ENCODE measurements at places on chromosomes 12 and 14.

DNA sequence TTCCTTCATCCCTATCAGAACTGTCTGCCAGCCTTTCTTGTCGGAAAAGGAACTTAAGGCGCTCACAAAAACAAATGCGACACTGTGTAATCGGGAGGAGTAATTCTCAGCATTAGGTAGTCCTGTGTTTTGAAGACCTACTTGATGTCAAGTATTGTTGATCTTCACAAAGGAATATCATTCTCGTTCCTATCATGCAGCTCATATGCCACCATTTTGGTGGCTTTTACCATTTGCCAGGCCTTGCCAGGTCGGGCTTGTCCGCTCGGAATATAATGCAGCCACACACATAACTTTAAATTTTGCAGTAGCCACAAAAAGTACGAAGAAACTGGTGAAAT is 903 bp upstream of the PPP4R3A start:
- no peak for DNase-seq

DNA sequence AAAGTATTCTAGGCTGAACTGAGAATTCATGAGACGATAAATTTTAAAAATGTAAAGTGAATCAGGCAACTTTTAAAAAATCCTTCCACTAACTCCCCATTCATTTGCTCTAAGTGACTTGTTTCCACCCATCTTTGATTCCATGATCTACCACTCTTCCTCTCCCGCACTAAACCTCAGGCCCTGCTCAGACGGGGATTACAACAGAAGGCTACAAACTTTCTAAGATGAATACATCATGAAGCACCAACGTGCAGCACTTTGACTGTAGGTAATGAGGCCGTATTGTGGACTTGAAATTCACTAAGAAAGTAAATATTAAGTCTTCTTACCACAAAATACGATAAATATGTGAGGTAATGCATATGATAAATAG is 30.0 kb downstream of the TMEM132D start:
- DNase-seq = no peak

DNA sequence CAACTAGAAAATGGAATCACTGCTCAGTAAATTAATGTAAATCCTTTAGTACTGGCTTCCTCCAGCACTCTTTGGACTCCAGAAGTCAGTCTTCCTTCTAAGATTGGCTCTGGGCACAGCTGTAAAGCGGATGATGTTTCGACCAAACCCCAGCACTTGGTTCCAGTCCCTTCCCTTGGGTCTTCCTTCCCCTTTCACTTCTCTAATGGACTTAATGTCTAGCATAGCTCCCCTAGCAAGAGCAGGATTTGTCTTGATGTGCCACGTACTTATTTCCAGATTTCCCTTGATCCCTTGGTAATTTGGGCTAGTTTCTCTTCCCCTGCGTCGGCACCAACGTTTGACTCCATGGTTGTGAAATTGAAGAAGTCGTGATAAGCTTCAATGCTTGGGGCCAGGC is 28.3 kb downstream of the C12orf75 start:
- no peak for DNase-seq

DNA sequence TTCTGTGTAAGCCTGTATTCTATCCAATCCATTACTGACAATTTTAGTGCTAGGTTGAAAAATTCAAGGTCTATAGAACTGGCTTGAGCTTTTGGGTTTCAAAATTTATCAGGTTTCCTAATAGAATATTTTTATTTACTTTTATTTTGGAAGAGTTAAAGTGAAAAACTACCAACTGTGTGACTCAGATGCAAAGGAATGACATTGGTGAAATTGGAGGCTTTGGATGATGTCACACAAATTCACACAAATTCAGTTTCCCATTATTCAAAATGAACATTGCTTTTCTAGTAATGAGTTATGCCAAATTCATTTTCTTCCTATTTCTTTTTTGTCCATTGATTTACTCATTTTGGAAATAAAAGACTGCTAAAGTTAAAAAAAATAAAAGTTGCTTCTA is 186.9 kb downstream of the ALX1 start:
- no peak for DNase-seq

GRCh38 chr12:113161415-113162016 is 12.0 kb downstream of the CFAP73 start:
- DNase-seq = no peak

GRCh38 chr14:82642425-82642824 is 1108.8 kb upstream of the SEL1L start:
- no peak for DNase-seq

- DNase-seq = no peak
These were observed 285.3 kb downstream of the ZFP36L1 start for GRCh38 chr14:68507544-68508081.

DNA sequence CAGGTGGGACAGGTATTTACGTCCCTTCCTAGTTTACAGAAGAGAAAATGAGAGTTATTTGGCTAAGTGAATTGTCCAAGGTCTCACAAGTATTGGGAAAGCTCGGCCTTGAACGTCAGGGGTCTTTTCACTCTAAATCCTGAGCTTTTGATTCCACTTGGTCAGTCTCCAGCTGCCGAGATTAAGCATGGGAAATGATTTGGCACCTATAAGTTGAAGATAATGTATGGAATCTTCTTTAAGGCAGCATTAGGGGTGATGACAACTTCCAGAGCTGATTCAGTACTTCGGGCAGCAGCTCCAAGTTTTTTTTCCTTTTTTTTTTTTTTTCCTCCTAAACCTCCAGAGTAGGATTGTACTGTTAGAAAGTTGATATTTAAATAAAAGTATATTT is 722 bp downstream of the FAM234B start:
- no peak for DNase-seq

- DNase-seq = no peak
These were observed 781 bp downstream of the NPAS3 start for GRCh38 chr14:32939254-32940065.

GRCh38 chr12:81077686-81078441 is at the start of gene ACSS3:
TSS of gene ACSS3 (plus strand) at chr12:81078079. CDS start at chr12:81078121, 42 bp downstream.
- DNase-seq = no peak

GRCh38 chr14:75479770-75480600 is 42.3 kb upstream of the BATF start:
- no peak for DNase-seq

- no peak for DNase-seq
These were observed 240.4 kb downstream of the ASCL1 start for GRCh38 chr12:103197725-103198388.

GRCh38 chr12:70487440-70487839 is 121.3 kb downstream of the KCNMB4 start:
- DNase-seq = no peak

- no peak for DNase-seq
These were observed 230.2 kb downstream of the SLC41A2 start for GRCh38 chr12:104727726-104728465.

GRCh38 chr14:73877790-73878189 is 8.9 kb upstream of the ZNF410 start:
- no peak for DNase-seq

DNA sequence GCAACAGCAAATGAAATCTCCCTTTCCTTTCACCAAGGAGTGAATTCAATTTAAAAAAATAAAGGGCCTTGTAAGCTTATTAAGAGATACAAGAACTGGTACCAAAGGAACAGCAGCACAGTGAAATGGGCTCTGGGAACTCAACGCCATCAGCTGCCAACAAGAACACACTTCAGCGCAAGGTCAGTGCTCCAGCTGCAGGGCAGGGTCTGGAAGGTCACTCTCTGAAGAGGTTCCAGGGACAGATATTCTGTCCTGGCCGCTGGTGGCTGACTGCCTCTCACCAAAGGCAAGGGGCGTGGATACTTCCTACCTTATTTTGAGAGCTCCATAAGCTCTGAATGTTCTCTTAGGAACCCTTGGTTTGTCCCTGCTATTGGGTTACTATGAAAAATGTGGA is 186.6 kb downstream of the CALM1 start:
- DNase-seq = no peak

DNA sequence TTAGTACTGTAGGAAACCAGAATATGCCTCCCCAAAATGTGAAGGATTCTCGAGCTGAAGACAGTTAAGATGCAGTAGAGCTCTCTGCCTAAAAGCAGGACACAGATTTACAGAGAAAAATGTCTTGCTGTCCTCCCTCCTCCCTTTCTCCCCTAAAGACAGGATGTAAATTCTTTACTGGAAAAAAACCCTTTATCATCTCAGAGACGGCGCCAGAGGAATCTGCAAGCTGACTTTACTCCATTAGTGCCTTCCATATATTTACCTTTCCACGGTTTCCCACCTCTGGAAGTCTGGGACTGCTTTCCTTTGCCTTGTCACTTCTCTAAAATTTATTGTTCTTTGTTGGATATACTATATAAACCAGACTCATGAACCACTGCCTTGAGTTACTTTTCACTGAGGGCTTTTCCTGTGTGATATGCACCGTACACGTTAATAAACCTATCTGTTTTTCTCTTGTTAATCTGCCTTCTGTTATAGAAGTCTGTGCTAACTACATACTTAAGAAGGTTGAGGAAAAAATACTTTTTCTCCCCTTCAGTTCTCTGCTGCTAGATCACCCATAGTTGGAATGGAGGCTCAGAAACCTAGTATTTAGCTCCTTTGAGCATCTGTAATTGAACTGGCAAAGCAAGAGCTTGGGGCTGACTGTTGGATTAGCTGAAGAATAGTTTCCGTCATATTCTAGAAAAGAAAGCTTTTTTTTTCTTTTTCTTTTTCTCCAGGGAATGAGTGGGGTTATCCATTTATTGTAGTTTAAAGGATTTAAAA is 99.9 kb downstream of the RAD51B start:
- no peak for DNase-seq

- DNase-seq = no peak
These were observed 31.7 kb downstream of the WDR20 start for GRCh38 chr14:102171173-102172020.

GRCh38 chr14:91484744-91485143 is 25.4 kb downstream of the PPP4R3A start:
- no peak for DNase-seq

DNA sequence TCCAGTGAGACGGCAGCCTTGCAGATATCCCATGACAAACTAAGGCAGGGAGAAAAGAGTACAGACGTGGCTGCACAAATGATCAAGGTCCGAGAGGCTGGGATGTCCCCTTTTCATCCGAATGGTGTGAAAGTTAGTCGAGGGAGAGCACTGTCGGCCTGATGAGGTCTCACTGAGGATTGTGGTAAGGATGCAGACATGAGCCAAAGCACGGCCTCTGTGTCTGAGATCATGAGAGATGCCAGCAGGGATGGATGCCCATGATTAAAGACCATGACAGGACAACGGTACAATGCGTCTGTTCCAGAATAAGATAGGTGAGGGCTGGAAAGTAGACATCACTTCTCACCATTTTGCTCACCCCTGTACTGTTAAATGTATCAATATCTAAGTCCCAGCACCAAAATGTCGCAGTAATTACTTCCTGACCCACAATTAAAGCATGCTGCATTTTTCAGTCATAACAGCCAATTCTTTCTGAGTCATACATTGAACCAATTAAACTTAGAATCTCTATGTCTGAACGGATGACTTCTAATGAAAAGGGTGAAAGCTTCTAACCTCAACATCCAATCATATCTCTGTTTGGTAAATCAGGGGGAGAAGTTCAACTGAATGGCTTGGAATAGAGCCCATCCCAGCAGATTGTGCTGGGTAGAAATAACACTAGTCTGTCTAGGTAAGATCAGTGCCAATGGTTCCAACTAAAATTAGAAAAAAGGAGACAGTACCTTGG is 249.6 kb upstream of the SOX5 start:
- DNase-seq = no peak

DNA sequence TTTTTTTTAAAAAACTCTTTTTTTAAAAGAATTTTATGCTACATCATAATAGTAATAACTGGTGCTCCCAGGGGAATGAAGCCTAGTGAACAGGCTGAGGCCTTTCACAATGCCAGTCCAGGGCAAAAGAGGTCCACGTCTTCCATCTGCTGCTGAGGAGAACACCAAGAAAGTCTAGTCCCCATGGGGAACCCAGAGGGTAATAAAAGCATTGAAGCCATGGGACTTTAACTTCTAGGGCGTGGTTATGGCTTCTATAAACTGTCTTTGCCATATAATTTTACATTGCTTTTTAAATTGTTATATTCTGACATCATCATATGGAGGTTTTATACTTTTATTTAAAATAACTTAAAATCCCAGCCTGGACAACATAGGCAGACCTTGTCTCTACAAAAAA is 64.3 kb downstream of the SLC16A7 start:
- no peak for DNase-seq

GRCh38 chr12:23028158-23028802 is 403.3 kb downstream of the ETNK1 start:
- no peak for DNase-seq

- DNase-seq = peak; percentile 28
These were observed 713 bp downstream of the FRMD6 start for GRCh38 chr14:51652168-51653078.

- DNase-seq = no peak
These were observed 454.8 kb downstream of the NOVA1 start for GRCh38 chr14:26143057-26143456.

DNA sequence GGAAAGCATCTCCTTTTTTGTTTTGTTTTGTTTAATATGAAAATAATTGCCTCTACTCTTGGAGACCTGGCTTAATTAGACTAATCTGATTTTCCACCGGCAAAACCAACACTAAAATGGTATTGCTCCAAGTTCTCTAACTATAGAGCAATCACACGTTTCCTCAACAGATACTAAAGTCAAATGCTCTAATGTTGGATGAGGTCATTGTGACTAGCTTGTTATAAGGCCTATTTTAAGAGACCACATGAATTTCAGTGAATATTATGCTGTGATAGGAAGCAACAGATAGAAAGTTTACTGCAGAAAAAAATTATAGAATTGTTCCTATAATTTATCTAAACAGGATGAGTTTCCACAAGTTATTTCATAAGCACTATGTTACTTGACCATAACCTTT is 3.3 kb upstream of the CCDC196 start:
- DNase-seq = no peak

DNA sequence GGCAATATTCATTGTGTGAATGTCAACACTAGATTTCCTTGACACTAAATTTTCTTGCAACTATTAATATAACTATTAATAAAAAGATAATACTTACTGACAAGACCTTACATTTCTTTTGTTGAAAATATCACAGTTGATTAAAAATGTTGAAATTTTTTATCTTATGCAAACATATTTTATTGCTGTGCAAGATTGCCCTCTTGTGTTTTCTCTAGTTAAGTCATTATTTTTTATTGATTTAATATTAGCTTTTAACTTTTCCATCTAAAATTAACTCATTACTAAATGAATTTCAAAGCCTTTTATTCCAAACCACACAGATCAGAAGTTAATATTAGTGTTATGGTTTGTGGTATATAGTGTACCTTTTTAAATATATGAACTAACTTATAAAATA is 11.7 kb upstream of the NAA30 start:
- no peak for DNase-seq

DNA sequence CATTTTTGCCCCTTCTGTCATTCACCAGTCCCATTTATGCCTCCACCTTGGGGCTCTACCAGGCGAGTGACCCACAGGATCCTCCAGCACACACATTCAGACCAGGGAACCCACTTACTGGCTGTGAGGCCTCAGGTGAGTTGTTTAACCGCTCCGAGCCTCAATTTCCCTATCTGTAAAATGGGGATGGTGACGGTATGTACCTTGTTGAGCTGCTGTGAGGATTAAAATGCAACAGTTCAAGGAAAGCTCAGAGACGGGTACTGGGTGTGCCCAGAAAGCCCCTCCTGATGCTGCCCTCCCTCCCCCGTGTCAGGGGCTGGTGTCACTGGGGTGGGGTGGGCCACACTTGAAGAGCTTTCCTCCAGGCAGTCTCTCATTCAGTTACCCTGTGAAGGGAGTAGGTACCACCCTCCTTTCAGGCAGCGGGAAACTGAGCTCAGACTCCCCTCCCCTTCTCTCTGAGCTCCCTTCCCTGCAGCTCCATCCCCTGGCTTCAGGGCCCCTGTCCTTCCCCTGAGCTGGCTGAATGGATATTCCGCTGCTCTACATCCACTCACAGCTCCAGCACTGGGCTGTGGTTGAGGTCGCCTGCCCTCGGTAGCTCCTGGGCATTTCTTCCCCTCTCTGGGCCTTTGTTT is 1.4 kb upstream of the SERPINA1 start:
- no peak for DNase-seq

GRCh38 chr12:21718944-21719650 is 55.4 kb downstream of the KCNJ8 start:
- DNase-seq = no peak
